ENCODE measurements at places on chromosomes 3 and 15.

DNA sequence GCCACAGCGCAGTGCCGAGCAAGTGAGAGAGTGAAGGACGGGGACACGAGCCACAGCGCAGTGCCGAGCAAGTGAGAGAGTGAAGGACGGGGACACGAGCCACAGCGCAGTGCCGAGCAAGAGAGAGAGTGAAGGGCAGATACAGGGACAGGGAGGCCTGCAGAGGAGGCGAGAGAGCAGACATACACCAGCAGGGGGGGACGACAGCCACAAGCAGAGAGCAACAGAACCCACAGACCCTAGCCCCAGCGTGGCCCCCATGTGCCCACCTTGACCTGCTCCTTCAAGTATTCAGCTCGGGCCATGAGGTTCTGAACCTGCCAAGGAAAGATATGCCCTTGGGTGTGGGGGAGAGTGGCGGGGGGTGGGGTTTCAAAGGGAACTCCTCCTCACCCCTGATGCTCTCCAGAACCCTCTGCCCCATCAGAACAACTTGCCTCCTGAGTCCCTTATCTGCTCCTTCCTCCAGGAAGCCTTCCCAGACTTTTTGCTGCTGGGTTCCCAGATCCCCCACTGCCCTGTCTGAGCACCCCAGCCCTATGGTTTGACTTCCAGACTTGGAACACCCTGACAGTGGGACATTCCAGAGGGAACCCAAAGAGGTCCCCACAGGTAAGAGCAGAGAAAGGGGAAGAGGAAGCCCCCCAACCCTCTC, 5.3 kb downstream of the ULK3 start:
- no peak for DNase-seq

- no peak for DNase-seq
These were observed 198.4 kb downstream of the ZNF621 start for GRCh38 chr3:40723083-40723660.

DNA sequence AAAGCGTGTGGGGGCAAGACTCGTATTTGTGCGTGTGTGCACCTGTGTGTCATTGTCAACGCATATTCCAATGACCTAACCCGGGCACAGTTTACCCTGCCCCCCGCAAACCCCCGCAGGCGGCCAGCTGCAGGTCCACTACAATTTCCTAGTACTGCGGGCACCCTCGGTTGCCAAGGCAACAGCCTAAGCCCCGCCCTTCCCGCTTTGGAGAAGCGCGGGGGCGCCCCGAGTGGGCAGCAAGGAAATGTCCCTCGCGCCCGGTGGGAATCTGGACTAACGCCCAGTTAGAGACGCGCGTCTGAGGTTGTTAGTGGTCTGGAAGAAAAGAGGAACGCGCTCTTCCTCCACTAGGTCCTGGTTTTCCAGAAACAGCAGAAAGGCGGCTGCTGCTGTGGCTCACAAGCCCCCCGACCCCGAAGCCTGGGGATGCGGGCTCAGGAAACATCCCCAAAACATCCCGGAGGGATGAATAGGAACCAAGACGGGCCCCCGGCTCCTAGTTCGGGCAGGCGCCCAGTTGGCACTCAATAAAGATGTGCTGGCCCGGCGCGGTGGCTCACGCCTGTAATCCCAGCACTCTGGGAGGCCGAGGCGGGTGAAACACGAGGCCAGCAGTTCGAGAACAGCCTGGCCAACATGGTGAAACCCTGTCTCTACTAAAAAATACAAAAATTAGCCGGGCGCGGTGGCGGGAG, 1.1 kb downstream of the ABHD14A start:
- DNase-seq, result peak; percentile 50

DNA sequence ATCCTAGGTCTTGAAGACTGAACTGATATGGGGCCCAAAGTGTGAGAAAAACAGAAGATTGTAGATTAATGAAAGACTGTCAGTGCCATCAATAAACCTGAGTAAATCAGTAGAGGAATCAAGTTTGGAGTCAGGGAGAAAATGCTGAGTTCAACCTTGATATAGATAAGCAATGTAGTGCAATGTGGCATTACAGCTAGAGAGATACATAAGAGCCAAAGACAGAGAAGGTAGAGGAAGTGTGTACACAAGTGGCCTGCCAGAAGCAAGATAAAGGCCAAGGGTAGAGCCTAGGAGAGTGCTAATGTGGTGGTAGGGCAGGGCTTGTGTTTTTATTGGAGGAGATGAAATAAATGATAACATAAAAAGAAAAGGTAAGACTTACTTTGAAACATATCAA, 26.0 kb upstream of the EID1 start:
- DNase-seq, result no peak

GRCh38 chr15:91956026-91956723, 102.7 kb downstream of the SLCO3A1 start:
- no peak for DNase-seq

DNA sequence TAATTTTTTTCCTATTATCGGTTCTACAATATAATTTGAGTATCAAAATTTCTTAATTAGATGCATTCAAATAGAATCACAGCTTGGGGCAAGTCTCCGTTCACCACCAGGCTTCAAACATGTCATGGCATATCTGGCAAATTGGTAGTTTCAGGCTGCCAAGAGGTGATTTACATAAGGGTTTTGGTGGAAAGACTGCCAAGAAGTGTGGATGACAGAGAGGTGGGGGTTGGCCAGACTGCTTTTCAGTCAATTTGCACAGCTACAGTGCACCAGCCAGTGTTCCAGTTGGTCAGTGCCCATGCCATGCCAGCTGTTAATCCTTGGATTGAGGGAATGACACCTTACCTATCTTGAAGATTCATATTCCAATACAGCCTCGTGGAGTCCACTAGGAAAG, 8.4 kb upstream of the GSK3B start:
- no peak for DNase-seq

- DNase-seq, result no peak
These were observed 50.7 kb downstream of the MAP6D1 start for GRCh38 chr3:183774631-183775030.

- DNase-seq, result no peak
These were observed 36.3 kb upstream of the UBE2E2 start for GRCh38 chr3:23166845-23167244.

GRCh38 chr3:127732303-127732702, 59.6 kb downstream of the ABTB1 start:
- no peak for DNase-seq

DNA sequence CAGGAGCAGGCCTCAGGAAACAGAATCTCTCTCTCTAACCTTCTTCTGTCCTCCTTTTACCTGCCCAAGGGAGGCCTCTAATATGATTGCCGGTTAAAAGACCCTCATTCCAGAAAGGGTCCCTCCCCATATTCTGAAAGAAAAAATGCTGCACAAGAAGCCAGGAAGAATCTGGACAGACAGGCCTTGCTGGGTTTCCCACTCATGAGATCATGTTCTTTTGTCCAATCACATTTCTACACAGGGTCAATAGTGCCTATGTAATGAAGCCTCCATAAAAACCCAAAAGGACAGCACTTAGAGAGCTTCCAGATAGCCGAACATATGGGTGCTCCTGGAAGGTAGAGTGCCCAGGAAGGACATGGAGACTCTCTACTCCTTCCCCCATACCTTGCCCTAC, 146.0 kb downstream of the MYO9A start:
- DNase-seq, result no peak

DNA sequence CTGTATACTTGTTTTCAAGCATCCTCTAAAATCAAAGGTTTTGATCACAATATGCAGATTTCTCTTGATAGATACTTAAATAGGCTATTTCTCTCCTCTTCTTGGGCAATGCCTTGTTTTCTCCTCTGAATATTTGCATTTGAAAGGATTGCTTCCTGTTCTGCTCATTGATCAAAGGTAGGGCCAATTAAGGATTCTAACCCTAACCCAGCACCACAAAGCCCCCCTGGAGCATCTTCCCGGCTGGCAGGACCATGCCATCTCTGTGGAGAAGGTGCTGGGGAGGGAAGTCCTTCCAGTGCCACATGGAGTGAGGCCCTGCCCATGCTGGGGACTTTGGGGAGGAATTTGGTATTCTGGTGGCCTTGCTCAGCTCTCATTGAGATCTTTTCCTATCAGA, 11.3 kb upstream of the NIPA2 start:
- no peak for DNase-seq

- DNase-seq, result no peak
These were observed 17.6 kb downstream of the MUC13 start for GRCh38 chr3:124916837-124917409.

DNA sequence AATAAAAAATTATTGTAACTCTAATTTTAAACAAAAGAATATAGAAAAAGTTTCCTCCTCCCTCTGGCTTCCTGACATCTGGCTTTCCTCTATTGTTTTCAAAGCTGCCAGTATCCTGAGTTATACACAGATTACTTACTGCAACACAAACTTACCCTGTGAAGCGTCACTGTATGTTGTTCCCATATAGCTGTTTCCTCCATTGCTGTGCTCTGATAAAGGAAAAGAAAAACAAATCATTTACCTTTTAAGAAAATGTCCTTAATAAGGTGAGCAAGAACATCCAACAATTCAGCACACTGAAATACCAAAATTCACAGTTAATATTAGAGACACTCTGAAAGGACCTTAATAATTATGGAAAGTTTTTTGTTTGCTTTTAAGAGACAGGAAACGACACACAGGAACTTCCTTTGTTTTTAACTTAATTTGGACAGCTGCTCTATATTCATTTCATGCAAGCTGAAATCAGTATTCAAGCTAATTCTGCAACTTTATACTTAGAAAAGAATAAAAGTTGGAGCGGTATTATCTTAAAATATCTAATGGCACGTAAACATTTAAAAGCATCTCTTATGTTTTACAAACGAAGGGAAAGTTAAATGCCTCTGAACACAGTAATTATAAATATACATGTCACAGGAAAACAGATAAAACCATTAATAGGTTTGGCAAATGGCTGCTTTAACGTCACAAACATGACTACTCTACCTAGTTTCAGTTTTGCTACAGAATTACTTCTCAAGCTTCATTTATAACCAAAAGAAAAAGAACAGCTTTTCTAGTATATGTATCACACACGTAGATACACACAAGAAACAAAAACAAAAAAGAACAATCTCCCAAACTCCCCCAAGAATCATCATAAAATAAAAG, 21.5 kb downstream of the TJP1 start:
- DNase-seq, result no peak

GRCh38 chr3:152355744-152356665, 87.3 kb downstream of the MBNL1 start:
- no peak for DNase-seq

DNA sequence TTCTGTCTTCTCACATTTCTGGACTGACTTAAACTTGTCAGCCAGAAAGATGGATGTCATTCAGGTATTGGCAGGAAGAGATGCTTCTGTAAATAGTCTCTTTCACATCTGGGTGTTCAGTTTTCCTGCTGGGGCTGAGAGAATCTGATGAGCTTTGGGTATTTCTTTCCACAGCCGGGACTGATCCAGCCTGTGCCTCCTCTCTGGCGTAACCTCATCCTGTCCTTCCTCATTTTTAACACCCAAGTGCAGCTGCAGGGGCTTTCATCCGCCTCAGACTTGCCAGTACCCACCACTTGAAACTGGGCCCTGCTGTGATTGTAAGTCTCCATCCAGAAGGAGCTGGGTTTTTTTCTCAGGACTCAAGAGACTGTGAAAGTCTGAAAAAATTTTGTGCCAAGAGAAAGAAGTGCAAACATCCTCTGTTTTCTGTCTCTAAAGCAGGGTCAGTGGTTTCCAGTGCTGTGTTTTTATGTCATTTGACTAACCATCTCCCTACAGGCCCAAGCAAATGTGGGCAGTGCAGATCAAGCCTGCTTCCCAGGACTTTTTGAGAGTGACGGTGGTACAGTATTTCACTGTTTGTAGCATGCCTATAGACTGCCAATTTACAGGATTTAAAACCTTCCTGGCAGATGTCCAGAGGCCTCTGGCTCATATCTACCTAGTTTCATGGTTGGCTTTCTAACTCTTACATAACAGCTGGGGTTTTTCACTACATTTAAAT, 342.7 kb downstream of the PTPRG start:
- no peak for DNase-seq

DNA sequence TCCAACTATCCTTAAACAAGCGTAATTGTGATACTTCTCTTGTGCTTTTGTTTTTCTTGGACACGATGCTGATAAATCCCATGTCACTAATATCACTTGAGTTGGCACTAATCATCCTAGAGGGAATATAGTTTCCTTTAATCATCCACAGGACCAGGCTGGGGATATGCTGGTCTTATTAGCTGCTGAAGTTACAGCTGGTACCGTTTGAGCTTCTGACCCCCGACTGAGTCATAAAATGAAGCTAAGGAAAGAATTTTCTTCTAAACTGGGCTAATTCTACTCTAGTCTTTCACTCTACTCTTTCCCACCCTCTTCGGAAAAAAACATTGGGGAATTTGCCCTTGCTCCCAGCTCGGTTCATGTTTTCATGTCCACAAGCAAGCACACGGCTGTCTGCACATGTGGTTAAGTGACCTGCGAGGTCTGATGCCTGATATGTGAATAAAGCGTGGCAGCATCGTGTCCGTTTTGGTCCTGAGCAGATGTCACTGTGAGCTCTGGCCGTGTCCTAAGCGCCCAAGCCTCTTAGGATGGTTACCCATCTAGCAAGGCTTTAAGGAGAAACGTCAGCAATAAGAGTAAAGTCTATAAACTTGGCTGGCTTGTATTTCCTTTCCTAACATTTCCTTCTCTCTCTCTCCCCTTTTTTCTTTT, 223.7 kb downstream of the ITPR1 start:
- no peak for DNase-seq

GRCh38 chr3:126983276-126983652, 349 bp downstream of the PLXNA1 start:
- peak; percentile 17 for DNase-seq

DNA sequence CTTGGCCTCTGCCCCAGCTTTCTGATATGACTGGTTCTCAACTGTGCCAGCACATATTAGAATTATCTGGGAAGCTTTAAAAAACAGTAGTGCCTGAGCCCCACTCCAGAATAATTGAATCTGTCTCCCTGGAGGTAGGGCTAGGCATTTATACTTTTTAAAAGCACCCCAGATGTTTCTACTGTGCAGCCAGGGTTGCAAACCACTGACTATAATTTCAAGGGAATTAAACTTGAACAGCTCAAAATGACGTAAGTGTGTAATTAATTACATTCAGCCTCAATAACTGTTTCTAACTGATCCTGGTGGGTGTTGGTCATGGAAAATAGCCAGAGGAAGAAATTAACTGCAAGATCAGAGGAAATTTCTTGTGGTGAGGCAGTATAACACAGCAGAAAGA, 4.4 kb upstream of the IRAK2 start:
- no peak for DNase-seq

GRCh38 chr3:173870976-173871375, 473.4 kb downstream of the NLGN1 start:
- no peak for DNase-seq

DNA sequence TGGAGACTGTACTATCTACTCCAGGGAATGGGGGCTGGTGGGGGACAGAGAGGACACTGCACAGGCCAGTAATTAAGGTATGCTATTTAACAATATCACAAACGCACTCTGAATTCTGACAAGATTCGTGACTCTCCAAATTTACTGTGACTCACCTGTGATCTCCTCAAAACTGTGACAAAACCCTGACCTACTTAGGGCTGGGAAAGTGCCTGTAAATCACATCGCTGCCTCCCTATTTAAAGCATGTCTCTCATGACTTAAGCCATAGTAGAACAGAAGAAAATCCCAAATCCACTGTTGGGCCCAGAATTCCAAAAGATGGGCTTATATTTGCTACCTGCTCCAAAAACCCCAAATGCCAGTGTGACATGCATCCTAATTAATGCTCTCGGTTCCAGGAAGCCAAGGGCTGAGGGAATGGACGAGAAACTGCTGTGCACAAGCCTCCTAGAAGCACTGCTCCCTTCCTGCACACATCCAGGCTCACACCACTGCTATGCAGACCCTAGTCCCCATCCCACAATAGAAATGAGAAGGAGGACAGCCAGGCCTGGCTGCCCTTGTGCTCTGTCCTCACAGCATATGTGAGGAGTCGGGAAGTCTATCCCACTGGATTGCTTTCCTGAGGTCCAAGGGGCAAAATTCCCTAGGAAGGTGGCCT, 187.7 kb upstream of the CHRNA7 start:
- no peak for DNase-seq
